Stimulated activated CD8-positive, alpha-beta memory T cell treated with anti-CD3 and anti-CD28 coated beads, Interleukin-2, amount 100 ng/mL, for 48 hours (primary cell): ENCODE measurements at places on chromosomes 2 and 18.

GRCh38 chr2:207974216-207974605, 51.1 kb downstream of the PLEKHM3 start:
- no peak for DNase-seq

DNA sequence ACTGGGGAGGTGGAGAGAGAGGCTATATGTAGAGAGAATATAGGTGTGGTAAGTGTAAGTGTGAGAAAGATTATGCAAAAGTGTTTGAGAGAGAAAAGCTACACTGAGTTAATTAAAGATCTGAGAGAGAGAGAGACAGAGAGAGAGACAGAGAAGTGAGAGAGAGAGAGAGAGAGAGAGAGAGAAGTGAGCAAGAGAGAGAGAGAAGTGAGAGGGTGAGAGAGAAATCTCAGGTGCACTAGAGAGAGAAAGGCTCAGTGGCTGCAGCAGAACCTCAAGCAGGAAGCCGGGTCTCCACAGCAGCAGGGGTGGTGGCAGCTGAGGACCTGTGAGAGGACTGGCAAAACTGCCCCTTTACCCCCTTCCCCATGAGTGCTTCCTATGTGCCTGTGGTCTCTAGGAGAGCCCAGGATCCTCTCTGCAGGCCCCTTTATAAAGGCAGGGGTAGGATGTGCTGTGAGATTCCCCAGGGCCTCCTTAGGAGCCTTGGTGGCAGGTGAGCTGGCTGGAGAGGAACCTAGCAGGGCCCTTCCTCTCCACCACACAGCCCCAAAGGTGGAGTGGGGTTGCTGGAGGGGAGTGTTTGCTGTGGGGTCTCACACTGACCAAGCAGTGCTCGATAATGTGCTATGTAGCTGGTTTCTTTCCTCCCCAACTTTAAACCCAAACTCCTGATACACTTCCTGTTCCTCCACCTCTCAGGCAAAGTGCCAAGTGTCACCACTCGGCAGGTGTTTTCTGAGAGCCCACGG, 52.6 kb downstream of the SLC4A5 start:
- no peak for DNase-seq

DNA sequence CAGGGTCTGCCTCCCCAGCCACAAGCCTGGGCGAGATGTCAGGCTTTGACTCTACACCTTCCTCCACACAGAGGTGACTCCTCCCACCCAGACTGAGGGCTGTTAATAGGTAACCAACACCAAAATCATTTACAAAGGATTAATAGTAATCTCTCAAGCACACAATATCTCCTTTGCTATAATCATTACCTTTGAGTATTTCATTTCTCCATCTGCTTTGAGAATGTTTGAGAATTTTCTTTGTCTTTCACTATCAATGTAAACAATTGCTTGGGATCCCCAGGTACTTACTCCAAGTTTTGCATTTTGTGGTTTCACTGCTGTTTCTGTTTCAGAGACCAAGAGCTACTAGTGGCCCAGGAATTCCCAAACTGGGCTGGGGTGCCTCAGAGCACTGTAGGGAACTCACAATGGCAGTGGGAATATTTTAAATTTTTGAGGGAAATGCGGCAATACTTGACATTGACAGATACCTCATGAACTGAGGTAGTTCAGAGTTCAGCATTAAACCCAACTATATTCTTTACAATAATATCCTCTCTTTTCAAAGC, 166.4 kb upstream of the MGAT5 start:
- DNase-seq: no peak

DNA sequence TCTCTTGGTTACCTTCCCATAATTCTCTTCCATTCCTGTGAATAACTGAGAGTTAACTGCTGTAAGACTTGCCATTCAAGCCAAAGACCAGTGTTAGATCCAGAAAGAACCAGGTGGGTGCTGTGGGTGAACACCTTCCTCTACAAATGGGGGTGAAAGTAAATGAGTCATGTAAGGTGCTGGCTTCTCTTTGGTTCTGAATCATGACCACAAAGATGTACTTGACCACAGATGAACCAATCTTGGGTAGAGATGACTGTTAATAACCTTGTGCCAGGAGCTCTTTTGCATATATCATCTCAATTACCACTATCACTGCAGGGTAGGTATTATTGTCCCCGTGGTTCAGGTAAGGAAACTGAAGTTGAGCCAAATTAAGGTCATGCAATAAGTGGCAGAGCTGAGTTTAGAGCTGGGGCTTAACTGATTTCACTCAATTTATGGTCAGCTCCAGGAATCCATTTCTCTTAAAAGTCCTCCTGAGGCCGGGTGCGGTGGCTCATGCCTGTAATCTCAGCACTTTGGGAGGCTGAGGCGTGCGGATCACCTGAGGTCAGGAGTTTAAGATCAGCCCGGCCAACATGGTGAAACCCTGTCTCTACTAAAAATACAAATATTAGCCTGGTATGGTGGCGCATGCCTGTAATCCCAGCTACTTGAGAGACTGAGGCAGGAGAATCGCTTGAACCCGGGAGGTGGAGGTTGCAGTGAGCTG, 244.9 kb upstream of the CXCR4 start:
- no peak for DNase-seq

DNA sequence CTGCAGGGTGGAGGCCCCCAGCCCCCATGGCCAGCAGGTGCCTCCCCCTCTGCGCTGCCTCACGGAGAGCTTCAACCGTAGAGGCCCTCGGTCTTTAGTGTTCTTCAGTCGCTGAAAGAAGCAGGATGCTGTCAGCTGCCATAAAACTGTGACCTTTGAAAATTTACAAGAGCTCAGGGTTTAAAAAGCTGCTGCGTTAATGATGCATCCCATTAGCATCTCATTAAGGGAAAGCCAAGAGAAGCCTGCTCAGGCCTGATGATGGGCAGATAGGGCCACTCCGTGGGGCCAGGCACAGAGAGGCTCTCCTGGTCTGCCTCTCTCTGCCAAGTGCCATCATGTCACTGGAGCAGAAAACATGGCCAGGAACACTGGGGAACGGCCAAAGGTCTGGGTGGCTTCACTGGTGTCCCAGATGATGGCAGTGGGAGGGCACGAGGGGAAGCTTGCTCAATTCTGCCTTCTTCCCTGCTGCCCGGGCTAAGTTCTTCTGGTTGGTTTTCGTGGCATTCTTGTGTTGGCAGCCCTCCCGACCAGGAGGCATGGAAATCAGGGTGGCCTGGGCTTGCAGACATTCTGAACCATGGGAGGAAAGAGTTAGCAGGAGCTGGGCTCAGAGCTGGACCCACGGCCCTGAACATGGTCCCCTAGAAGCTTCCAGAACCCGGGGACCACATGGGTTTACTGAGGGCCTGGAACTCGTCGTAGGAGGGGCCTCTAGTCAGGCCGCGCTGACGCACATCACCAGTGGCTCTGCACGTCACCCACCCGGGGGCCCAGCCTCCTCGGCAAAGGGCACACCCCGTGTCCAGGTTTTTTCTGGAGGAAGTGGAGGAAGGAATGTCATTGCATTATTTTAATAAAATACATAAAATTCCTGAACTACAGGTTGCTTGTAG, 250.7 kb downstream of the KLHL29 start:
- DNase-seq: no peak
